ENCODE measurements at places on chromosomes 7 and 10. TPM values are rescaled to one million over a fixed set of nuclear protein-coding genes. Genes with fewer than 3 reads are reported as not detected.

GRCh38 chr10:48192881-48193450 is 81.5 kb downstream of the FRMPD2 start:
- DNase-seq: no peak

GRCh38 chr10:71547876-71548846 is 151.4 kb downstream of the CDH23 start:
- no peak for DNase-seq

Gene AGMO
- total RNA-seq: 1.3 TPM

Gene ARID5B
- 3.1 TPM for total RNA-seq
